ENCODE measurements at places on chromosomes 12 and 14. TPM values are rescaled to one million over a fixed set of nuclear protein-coding genes. Genes with fewer than 3 reads are reported as not detected.

The PTPN6 gene
- 70.0 TPM for total RNA-seq

The KRT86 gene
- total RNA-seq = 2.2 TPM

The GAS2L3 gene
- total RNA-seq = 9.4 TPM

The CPNE6 gene
- not detected for total RNA-seq

The KRT78 gene
- total RNA-seq = not detected

The MIP gene
- not detected for total RNA-seq

The ESRRB gene
- 0.31 TPM for total RNA-seq

The CFAP251 gene
- total RNA-seq = 2.8 TPM

The OR6C2 gene
- total RNA-seq = not detected

The PAPLN gene
- 25.2 TPM for total RNA-seq

The KRT2 gene
- not detected for total RNA-seq

DNA sequence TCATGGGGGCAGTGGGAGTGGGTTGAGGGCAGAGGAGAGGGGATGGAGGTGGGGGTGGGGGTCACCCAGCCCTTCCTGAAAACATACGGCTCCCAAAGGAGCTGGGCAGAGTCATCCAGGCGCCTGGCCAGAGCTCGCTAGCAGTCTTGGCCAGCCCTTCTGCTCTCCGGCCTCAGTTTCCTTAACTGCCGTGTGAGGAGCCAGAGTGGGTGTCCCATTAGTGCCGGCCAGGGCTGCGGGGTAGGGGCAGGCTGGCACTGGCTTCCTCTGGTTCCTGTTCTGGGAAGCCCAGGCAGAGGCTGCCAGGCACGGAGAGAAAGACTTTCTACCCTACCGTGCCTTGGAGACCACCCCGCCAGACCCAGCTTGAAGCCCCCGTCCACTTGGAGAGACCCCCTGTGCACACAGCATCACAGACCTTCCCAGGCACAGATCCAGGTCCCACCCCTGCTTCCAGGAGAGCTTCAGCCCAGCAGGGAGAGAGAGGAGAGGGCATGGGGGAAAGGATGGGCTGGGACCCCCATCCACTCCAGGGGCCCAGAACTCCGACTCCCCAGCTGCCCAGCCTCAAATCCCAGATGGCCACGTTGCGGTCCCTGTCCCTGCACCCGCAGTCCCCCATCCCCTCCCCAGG lies 93.3 kb downstream of the RFLNA start:
- peak overlapping the region; percentile 64 for H3K4me3 ChIP-seq
- peaks cover 32% of the 10 kb centered on the region for H3K36me3 ChIP-seq
- H3K27me3 ChIP-seq = no peaks in the 10 kb centered on the region
- H3K4me1 ChIP-seq = peaks cover 73% of the 10 kb centered on the region
- no peak for DNase-seq

DNA sequence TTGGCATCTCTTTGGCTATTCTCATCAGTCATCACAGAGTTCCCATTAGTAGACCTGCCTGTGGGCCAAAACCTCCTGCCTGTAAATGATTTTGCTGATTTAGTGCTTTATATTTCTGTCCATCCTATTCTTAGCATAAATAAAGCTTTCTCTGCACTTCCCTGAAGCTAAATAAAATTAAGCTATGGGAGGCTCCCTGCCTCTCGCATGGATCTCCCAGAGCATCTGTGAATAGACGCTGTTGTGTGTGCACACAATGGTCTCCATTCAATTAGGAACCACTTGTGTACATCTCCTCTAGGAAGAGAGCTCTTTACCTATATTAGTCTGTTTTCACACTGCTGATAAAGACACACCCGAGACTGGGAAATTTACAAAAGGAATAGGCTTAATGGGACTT lies 80.4 kb downstream of the PPFIBP1 start:
- DNase-seq = no peak
- no peaks in the 10 kb centered on the region for H3K36me3 ChIP-seq
- H3K4me3 ChIP-seq = no peak overlapping the region
- H3K27ac ChIP-seq = no peak overlapping the region
- H3K27me3 ChIP-seq = no peaks in the 10 kb centered on the region

GRCh38 chr14:103103461-103104388 lies 9.2 kb downstream of the EXOC3L4 start:
- H3K36me3 ChIP-seq = no peaks in the 10 kb centered on the region
- peaks cover 16% of the 10 kb centered on the region for H3K4me1 ChIP-seq
- H3K27ac ChIP-seq = no peak overlapping the region
- no peak overlapping the region for H3K4me3 ChIP-seq
- peaks cover 17% of the 10 kb centered on the region for H3K27me3 ChIP-seq

- no peaks in the 10 kb centered on the region for H3K36me3 ChIP-seq
- no peak overlapping the region for H3K4me3 ChIP-seq
- peak; percentile 30 for DNase-seq
- H3K27ac ChIP-seq = no peak overlapping the region
- no peaks in the 10 kb centered on the region for H3K27me3 ChIP-seq
- H3K4me1 ChIP-seq = peaks cover 22% of the 10 kb centered on the region
Observed at GRCh38 chr12:128820723-128821432, 2.9 kb downstream of the SLC15A4 start.

GRCh38 chr12:14186193-14186502 lies 179.3 kb upstream of the ATF7IP start:
- H3K27ac ChIP-seq = no peak overlapping the region
- H3K4me1 ChIP-seq = no peaks in the 10 kb centered on the region
- no peaks in the 10 kb centered on the region for H3K27me3 ChIP-seq

DNA sequence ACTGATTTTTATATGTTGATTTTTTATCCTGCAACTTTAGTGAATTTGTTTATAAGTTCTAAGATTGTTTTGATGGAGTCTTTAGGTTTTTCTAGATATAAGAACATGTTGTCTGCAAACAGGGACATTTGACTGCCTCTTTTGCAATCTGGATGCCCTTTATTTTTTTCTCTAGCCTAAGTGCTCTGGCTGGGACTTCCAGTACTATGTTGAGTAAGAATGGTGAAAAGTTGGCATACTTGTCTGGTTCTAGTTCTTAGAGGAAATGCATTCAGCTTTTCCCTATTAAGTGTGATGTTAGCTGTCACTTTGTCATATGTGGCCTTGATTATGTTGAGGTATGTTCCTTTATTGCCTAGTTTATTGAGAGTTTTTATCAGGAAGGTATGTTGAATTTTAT lies 68.1 kb downstream of the ERC1 start:
- no peak overlapping the region for H3K4me3 ChIP-seq
- DNase-seq = no peak
- no peak overlapping the region for H3K27ac ChIP-seq
- H3K27me3 ChIP-seq = no peaks in the 10 kb centered on the region
- H3K36me3 ChIP-seq = no peaks in the 10 kb centered on the region
- H3K4me1 ChIP-seq = peaks cover under 1% of the 10 kb centered on the region

- H3K4me1 ChIP-seq = no peaks in the 10 kb centered on the region
- H3K27me3 ChIP-seq = peaks cover 79% of the 10 kb centered on the region
- no peak for DNase-seq
- H3K27ac ChIP-seq = no peak overlapping the region
Observed at GRCh38 chr12:102958830-102959176, 1.3 kb downstream of the ASCL1 start.

- no peaks in the 10 kb centered on the region for H3K4me1 ChIP-seq
- no peak for DNase-seq
- no peak overlapping the region for H3K4me3 ChIP-seq
- H3K27ac ChIP-seq = no peak overlapping the region
Observed at GRCh38 chr12:90333424-90333823, 621.6 kb downstream of the CCER1 start.

DNA sequence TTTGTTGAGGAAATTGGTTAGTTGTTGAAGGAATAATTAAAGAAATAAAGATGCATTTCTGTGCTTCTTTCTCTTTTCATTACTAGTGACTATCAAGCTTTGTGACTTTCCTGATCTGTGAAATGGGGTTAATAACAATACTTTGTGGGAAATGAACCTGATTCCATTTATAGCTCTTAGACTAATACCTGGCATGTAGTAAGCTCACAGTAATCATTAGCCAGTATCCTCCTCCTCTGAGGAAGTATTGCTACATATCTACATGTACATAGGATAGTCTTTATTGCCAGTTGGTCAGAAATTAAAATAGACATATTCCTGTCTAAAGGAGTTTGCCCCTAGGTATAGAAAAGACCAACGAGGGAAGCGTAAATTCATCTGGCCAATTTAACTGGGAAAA lies 1.8 kb upstream of the CCDC198 start:
- peaks cover 10% of the 10 kb centered on the region for H3K4me1 ChIP-seq
- no peak overlapping the region for H3K27ac ChIP-seq
- DNase-seq = no peak
- H3K4me3 ChIP-seq = no peak overlapping the region
- no peaks in the 10 kb centered on the region for H3K27me3 ChIP-seq
- no peaks in the 10 kb centered on the region for H3K36me3 ChIP-seq

DNA sequence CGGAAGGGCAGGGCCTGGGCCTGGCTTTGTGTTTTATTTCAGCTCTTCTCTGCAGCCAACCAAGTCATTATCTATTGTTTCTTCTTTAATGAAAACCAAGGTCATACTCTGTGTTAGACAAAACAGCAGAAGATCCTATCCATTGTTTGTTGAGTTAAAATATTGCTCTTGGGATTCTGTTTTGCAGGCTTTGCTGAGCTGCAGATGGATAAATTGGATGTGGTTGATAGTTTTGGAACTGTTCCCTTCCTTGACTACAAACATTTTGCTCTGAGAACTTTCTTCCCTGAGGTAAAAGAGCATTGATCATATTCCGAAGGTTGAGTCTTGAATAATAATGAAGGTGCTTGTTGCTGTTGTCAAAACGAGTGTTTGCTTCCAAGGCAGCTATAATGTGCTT lies 106.6 kb downstream of the PLXNC1 start:
- H3K36me3 ChIP-seq = no peaks in the 10 kb centered on the region
- H3K4me1 ChIP-seq = no peaks in the 10 kb centered on the region

DNA sequence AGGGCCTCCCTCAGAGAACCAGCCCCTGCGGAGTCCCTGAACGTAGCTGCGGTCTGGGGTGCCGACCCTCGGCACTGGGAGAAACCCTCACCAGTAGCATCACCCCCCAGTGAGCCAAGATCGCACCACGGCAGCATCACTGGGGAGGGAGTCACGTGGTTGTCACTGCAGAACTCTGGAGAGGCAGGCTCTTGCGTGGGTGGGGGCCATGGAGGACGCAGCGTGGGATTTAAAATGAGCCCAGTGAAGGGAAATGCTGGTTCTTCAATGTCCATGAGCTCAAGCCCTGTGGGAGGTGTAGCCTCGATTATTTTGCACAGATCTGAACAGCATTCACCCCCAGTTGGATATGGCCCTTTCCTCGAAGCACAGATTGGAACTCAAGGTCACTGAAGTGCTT lies 3.9 kb upstream of the GALNT9 start:
- H3K27me3 ChIP-seq = peaks cover 50% of the 10 kb centered on the region
- H3K36me3 ChIP-seq = no peaks in the 10 kb centered on the region
- no peak for DNase-seq
- no peak overlapping the region for H3K4me3 ChIP-seq

- no peak overlapping the region for H3K4me3 ChIP-seq
- no peak for DNase-seq
Observed at GRCh38 chr12:1864867-1865266, 44.5 kb downstream of the LRTM2 start.

DNA sequence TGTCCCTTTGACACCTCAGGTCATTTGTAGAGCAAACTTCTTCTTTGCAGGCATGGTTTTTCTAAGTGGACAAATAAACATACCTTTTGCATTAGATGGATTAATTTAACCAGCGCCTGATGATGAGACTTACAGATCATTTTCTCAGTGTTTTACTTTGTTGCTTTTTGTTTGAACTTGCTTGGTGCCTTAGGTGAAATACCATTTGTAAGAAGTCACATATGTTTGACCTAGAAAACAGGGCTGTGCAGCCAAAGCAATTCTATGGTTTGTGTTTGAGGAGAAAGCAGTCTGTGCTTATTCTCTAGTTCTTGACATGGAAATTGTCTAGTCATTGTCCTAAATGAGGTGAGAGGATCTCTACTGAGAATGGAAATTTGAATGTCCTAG lies 111.1 kb downstream of the DIP2B start:
- no peaks in the 10 kb centered on the region for H3K27me3 ChIP-seq
- no peak overlapping the region for H3K27ac ChIP-seq
- no peaks in the 10 kb centered on the region for H3K36me3 ChIP-seq
- H3K4me3 ChIP-seq = no peak overlapping the region
- H3K4me1 ChIP-seq = peaks cover 50% of the 10 kb centered on the region

GRCh38 chr12:67813456-67813904 lies 164.9 kb downstream of the DYRK2 start:
- H3K36me3 ChIP-seq = no peaks in the 10 kb centered on the region
- no peak overlapping the region for H3K27ac ChIP-seq
- no peak for DNase-seq
- H3K4me3 ChIP-seq = no peak overlapping the region

DNA sequence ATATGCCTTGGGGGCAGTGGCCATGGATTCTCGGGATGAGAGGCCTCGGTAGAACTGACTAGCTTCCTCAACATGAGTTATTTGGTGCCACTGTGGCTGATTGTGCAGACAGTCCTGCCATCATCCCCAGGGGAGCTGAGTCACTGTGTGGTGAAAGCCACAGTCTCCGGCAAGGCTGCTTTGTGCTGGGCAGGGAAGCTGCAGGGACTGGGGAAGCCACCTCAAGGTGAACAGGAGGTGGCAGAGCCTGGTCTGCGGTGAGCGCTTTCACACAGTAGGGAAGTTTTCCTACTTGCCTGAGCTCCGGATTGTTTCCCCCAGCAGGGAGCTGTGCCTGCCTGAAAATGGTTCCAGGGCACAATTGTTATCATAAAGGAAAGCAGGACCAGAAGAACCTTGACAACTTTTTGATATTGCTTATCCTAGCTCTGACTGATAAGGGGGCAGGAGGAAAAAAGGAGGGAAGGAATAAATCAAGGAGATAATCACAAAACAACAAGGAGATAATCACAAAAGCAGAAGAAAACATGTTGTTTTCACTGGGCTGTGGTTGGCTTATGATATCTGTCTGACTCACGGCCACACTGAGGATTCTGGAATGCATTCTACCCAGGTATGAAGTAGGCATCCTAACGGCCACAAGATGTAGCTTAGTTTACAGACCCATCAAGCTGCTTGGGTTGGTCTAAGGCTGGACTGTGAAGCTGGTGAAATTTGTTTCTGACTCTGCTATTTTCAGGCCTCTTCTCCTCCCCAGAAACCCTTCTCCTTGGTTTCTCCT lies 32.2 kb upstream of the GNG2 start:
- DNase-seq = peak; percentile 70
- no peaks in the 10 kb centered on the region for H3K27me3 ChIP-seq
- H3K4me1 ChIP-seq = peaks cover 6% of the 10 kb centered on the region
- H3K4me3 ChIP-seq = no peak overlapping the region

DNA sequence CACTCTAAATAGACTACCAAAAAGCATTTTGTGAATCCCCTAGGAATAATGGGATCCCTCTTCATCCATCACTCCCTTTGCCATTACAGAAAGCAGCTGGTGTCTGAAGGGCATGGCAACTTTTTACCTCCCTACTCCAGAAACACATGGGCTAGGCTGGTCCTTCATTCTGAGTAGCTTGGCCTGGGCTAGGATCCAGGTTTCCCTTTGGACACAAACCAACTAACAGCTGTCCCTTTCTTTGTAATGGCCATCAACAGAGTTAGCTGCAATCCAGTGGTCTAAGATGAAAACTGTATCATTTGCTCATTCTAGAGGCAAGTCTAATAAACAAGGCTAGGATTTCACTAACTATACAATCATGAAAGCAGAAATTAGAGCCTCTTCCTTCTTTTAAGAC lies 7.4 kb downstream of the GRIN2B start:
- no peak for DNase-seq
- no peaks in the 10 kb centered on the region for H3K36me3 ChIP-seq
- H3K4me1 ChIP-seq = no peaks in the 10 kb centered on the region
- no peak overlapping the region for H3K4me3 ChIP-seq
- peaks cover 3% of the 10 kb centered on the region for H3K27me3 ChIP-seq

- no peaks in the 10 kb centered on the region for H3K4me1 ChIP-seq
- no peaks in the 10 kb centered on the region for H3K36me3 ChIP-seq
- H3K27me3 ChIP-seq = no peaks in the 10 kb centered on the region
- no peak overlapping the region for H3K27ac ChIP-seq
- H3K4me3 ChIP-seq = no peak overlapping the region
Observed at GRCh38 chr12:124633365-124634362, 66.3 kb upstream of the NCOR2 start.

Measured in adrenal gland (tissue), 19 donors.